Amniotic epithelial cell (primary cell): ENCODE measurements at places on chromosomes 4 and X.

GRCh38 chr4:119149110-119149509, 13.5 kb downstream of the MYOZ2 start:
- DNase-seq, result no peak

DNA sequence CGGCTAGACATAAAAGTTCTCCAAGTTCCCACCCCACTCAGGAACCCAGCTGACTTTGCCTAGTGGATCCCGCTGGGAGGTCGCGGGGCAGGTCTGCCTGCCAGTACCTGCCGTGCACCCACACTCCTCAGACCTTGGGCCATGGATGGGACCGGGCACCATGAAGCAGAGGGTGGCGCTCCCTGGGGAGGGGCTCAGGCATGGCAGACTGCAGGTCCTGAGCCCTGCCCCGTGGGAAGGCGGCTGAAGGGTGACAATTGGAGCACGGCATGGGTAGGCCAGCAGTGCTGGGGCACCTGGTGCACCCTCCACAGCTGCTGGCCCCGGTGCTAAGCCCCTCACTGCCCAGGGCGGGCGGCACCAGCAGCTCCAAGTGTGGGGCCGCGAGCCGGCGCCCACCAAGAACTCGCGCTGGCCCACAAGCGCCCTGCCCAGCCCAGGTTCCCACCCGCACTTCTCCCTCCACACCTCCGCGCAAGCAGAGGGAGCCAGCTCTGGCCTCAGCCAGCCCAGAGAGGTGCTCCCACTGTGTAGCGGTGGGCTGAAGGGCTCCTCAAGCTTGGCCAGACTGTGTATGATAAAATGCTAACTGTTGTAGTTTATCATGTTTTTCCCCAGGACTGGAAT, 63.1 kb downstream of the UGT2A2 start:
- no peak for DNase-seq

DNA sequence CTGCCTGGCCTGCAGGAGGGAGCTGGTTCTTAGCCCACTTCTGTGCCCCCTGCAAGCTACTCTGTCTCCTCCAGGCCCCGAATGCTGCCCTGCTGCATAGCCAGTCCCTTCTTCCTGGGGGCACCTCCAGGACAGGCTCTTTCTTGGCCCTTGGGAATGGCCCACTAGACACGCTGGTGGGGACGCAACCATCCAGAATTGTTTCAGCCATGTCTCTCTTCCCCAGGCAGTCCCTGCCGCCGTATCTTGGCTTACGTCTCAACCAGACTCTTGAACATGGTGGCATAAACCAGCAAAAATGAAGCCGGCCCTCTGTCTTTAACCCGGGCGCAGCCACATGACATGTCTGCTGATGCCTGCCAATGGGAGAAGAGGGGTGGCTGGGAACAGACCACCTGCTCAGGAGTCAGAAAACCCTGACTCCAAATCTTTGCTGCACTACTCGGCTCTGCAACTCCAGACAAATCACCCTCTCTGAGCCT, 9.0 kb downstream of the LRPAP1 start:
- DNase-seq, result no peak

DNA sequence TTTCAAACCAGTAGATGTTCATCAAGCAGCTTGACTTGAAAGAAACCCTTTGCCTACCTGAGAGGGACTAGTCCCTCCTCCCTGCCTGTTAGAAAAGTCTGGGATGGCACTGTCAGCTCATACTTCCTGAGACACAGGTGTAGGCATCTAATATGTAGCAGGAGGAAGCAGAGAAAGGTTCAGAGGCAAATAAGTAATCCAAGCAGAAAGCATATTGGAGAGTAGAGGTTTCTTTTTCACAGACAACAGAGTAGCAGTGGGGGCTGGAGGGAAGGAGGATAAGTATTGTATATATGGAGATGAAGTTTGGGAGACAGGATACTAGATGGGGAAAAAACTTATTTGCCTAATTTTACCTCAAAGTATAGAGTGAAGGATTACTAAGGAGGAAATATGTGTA, 81.5 kb downstream of the FNIP2 start:
- no peak for DNase-seq

GRCh38 chr4:4574052-4574451, 32.2 kb upstream of the STX18 start:
- DNase-seq, result no peak

- DNase-seq, result peak; percentile 16
Observed at GRCh38 chrX:136250191-136251040, 784 bp downstream of the MAP7D3 start.

- no peak for DNase-seq
Observed at GRCh38 chr4:134531013-134531412, 329.4 kb upstream of the PABPC4L start.

DNA sequence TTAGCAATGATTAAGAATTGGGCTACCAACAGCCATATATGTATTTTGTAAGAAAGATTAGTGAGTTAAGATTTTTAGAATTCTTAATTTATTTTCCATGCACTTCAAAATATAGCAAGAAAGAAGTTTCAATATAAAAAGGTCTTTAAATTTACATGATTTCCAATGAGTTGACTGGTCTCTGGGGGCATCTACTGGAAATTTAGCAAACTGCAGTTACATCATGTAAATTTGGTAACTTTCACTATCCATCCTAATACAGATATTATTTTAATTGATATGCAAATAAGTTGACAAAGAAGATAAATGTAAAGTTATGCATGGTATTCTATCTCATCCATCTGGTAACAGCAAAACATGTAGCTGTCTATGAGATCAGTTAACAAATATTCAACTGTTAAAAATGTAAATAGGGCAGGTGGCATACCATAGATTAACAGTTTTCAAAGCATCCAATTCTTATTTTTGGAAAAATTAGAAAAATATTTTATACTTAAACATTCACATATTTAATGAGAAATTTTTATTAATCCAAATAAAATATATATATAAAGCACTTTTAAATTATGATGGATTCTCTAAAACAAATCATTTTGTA, 29.1 kb downstream of the TTC29 start:
- peak; percentile 45 for DNase-seq

DNA sequence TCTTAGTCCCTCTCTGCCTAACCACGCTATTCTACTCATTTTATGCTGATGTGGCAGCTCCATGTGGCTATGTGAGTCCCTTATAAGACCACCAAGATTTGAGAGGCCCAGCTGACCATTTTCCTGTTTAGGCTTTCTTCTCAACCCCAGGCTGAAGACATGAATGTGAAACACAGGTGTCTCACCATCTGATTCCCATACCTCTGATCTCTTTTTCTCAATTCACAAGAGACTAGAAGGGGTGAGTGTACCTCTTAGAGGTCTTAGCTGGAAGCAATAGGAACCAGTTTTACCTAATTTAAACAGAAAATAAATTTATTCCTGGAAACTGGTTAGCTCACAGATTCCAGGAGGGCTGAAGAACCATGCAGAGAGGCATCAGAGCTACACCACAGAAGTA, 276.5 kb upstream of the FMR1 start:
- no peak for DNase-seq

DNA sequence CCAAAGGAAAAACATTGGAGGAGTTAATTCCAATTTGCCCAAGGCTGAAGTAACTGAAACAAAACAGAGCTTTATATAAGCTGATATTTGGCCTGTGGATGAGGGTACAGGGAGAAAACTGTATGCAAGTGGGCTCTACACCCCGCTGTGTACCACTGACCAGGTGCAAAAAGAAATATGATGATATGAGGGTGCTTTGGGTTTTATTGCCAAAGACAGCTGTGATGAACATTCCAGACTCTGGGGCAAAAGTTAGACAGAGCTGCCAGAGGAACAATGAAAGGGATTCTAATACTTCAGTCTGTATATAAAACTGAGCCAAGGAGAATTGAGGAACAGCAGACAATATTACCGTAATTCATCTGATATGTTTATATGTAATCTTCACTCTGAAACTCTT, 117.4 kb downstream of the MID1 start:
- no peak for DNase-seq

- peak; percentile 64 for DNase-seq
Observed at GRCh38 chr4:106238820-106239420, 77.1 kb downstream of the TBCK start.

DNA sequence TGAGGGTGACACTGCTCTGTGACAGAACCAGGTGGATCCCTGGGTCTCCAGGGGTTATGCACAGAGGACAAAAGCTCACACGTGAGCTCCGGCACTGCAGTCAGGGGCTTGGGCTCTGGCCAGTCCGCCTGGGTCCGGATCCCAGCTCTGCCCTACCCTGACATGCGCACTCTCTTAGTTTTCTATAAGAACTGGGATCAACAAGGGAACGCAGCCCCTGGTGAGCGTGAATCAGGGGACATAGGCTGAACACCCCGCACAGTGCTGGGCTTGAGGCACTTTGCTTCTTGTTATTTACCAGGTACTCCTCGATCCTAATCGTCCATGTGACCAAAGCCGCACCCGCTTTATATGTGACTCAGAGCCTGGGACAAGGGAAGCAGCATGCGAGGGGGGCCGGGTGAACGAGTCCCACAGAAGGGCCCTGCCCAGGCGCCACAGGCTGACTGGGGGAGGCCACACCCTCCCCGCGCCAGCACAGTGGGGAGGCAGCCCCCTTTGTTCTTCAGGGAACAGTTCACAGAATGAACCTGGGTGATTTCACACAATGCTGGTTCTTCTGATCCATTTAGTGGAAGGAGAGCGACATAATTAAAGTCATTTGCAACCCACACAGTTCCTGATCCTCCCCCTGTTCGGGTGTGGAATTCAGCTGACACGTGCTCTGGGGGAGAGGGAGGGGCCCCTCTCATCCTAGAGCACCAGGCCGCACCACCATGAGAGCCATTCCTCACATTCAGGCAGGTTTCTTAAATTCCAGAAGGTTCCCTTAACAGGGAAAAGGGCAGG, 55.5 kb downstream of the WFS1 start:
- no peak for DNase-seq

- DNase-seq, result peak; percentile 50
Observed at GRCh38 chr4:89434364-89434988, 126.9 kb upstream of the GPRIN3 start.

DNA sequence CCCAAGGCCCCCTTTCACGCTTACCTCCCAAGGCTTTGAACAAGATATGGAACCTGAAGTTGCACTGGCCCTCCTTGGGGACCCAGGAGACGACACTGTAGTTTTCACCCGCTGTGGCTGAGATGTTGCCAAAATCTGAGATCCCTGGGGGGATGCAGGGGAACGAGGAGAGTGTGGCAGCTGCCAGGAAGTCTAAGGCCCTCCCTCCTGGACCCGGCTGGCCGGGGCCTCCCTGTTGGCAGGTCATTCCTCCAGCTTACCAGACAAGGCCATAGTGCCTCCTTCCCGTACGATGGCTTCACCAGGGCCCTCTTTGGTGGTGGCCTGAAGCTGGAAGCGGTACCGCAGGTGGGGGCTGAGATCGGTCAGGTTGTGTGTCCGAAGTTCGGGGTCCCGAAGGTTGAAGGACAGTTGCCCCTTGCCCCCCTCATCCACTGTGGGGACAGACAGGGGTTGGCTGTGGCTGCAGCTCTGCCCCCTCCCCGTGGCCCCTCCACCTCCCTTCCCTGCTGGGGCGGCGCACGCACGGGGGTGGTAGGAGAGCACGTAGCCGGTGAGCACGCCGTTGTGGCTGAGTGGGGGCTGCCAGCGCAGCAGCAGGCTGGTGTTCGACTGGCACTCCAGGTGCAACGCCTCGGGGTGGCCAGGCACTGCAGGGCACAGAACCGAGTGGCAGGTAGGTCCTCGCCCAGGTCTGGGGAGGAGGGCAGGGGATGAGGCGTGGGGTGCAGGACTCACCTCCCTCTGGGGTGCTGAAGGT, 21.2 kb downstream of the L1CAM start:
- no peak for DNase-seq

DNA sequence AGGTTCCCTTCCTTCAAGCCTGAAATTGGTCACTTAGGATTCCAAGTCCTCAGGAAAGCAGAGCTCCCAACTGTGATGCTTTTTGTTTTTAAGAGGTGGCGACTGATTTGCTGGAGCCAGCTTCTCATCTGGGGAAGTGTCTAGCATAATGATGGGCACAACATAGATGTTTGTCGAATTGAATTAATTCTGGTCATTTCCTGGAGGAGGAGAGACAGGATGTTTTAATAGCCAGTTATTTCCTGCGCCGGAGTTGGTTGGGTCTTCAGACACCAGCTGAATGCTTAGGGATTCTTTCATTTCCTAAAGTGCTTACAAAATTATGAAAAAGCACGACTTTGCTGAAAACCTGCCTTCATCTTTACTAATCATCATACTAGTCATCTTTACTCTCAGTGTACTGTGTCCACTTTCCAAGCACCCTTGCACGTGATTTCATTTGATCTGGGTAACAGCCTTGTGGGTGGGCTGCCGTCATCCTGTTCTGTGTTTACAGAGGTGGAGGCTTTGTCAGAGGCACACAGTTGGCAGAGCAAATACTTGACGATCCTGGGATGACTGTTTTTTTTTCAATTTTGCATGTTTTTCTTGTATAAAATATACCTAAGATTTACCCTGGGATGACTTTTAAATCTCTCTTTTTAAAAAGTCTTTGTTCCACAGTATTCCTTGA, 49.5 kb downstream of the RGS12 start:
- DNase-seq, result peak; percentile 69

- no peak for DNase-seq
Observed at GRCh38 chr4:10196191-10196590, 79.6 kb upstream of the WDR1 start.

- DNase-seq, result peak; percentile 90
Observed at GRCh38 chr4:1200425-1201035, 28.1 kb upstream of the SPON2 start.

DNA sequence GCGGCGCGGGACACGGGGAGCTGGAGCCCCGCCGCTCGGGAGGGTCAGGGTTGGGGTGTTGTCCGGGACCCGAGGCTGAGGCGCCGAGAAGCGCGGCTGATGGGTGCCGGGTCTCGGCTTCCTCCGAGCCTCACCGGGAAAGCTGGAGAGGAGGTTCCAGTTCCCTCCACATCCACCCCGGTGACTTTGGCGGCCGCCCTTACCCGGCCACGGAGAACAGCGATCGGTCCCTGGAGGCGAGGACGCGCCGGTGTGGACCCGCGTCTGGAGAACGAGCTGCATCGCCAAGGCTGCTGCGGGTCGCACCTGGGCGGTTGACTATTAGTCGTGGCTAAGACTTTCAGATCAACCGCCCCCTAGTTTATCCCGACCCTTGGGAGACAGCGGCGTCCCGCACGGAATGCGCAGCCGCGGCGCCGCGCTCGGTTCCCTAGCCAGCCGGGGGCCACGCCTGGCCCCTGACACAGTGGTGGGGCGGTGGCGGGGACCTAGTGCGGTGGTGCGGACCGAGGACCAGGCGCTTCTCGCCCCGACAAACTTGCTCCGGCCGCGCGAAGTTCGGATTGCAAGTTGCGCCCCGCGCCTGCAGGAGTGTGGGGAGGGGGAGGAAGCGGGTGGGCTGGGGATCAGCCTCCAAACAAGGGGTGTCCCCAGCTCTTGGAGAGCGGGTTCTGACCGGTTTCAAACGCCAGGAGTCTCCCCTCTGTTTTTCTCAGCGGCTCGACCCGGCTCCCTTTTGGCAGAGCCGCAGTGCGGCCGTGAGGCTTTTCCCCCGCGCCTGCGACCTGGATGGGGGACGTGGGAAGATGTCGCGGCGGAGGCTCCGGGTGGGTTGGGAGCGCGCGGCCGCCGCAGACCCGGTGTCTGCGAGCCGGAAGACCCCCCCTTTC, 568 bp downstream of the FHDC1 start:
- DNase-seq, result no peak

- no peak for DNase-seq
Observed at GRCh38 chrX:8319359-8319758, 145.3 kb upstream of the VCX3B start.
